ENCODE measurements at places on chromosomes 12 and 14.

DNA sequence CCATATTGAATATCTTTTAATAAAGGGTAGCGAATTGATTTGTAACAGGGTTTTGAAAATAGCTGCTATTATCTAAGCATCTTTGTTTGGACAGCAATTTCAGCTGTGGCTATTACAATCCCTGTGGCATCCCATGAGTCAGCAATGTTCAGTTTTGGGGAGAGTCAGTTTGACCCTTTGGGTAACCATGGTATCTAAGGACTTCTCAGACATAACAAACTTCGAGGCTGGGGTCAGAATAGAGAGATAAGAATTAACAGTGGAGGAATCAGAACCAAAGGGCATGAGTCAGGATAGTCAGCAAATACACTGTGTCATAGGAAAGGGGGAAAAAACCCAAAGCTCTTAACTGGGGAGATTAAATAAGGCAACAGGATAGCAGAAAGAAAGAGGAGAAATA, 11.7 kb upstream of the PTHLH start:
- no peak for DNase-seq

DNA sequence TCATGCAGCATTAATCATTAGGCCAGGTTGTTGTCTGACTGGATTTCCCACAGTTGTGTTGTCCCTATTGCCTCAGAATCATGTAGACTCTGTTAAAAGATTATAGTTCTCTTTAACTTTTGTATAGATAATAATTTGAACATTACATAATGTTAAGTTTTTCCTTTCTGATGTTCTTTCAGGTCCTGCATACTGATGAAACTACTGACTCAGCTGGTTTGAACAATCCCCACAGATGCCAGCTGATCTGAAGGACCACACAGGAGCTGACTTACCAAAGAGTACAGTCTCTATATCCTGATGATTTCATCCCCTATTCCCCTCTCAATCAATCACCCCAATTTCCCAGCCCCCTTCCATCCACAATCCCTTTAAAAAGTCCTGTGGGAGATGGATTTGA, 341.2 kb upstream of the MGAT4C start:
- DNase-seq: no peak

DNA sequence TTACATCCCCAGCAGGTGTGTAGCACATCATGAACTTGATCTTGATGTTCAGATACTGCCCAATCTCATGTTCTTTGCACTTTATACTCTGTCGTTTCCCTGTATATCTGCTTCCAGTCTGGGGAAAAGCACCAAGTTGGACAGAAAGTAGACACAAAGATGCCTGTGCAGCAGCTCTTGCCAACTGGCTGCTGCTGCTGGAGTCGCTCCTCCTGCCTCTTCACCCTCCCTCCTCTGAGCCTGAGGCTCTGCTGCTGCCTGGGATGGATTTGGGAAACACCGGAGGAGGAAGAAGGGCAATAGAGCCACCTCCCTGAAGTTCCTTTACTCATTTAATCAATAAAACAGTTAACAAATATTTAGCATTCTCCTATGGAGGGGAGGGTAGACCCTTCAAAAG, 32.4 kb downstream of the ADCK1 start:
- no peak for DNase-seq

GRCh38 chr12:49902399-49903350, 1.0 kb downstream of the FAIM2 start:
- no peak for DNase-seq

DNA sequence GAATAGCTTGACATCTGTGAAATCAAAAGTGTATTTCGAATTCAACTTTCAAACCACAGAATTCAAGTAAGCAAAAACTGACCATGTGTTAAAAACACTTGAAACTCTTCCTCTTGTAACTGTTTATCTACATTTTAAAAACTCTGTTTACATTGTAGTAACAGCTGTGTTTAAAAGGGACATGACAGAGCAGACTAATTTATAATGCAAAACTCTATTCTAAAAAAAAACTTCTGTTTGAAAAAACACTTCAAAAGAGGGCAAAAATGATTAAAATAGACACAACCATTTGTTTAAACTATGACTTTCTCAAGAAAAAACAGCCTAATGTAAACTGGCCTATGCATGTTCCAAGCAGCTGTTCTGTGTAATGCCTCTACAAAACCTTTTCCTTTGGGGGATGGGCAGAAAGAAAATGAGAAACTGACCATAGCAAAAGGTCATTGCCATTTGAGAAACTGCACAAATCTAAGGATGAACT, 149.1 kb upstream of the HMGA2 start:
- DNase-seq: no peak

DNA sequence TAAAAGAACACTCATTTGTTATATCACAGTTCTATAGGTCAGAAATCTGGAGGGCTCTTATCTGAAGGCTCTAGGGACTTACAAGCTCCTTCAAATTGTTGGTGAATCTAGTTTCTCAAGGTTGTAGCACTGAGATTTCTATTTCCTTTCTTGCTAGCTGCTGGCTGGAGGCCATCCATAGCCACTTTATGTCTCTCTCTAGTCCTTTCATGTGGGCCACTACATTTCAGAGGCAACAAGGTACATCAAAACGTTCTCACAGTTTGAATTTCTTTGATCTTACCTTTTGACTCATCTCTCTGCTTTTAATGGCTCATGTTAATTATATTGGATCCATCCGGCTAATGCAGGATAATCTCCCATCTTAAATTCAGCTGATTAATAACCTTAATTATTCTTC, 286.8 kb downstream of the DIO2 start:
- DNase-seq: no peak

- no peak for DNase-seq
These were observed 182.9 kb upstream of the SLC38A2 start for GRCh38 chr12:46555406-46555852.

- no peak for DNase-seq
These were observed 66.0 kb downstream of the CDC42BPB start for GRCh38 chr14:102991376-102991775.

- no peak for DNase-seq
These were observed 270.9 kb upstream of the NPAS3 start for GRCh38 chr14:32667791-32668190.

DNA sequence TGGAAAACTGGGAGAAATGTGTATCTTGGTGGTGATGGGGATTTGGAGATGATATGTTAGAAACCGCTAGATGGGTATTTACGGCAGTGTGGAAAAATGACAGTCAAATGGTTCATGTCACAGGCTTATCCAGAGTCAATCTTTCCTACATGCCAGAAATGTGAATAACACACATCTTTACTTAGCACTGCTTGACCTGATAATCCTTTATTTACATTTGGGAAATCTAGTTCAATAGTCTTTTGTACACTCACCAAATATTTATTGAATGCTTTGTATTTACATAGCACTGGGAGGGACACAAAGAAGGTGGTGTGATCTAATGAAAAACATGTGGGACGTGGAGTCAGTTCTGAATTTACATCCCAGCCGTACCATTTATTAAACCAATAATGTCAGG, 208.2 kb downstream of the DIO2 start:
- DNase-seq: no peak

GRCh38 chr12:19688532-19688931, 249.2 kb downstream of the AEBP2 start:
- DNase-seq: no peak

GRCh38 chr12:52949413-52950331, 754 bp downstream of the KRT18 start:
- peak; percentile 28 for DNase-seq

- peak; percentile 21 for DNase-seq
These were observed 75.7 kb downstream of the LRRK2 start for GRCh38 chr12:40300490-40300889.

DNA sequence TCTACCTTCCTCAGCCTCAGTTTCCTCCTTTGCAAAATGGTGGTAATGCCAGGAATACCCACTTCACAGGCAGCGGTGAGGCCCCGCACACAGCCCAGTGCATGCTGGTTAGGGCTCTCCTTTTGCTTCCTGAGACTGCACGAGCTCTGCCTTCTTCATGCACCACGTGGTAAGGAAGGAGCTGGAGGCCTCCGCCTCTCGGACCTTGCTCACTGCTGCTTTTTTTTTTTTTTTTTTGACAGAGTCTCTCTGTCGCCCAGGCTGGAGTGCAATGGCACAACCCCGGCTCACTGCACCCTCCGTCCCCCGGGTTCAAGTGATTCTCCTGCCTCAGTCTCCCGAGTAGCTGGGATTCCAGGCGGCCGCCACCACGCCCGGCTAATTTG, 18.1 kb downstream of the TAMALIN start:
- peak; percentile 86 for DNase-seq

- DNase-seq: peak; percentile 32
These were observed 5.4 kb upstream of the KRT7 start for GRCh38 chr12:52227606-52228166.

- DNase-seq: peak; percentile 91
These were observed 319 bp downstream of the GALNT6 start for GRCh38 chr12:51390891-51391282.

DNA sequence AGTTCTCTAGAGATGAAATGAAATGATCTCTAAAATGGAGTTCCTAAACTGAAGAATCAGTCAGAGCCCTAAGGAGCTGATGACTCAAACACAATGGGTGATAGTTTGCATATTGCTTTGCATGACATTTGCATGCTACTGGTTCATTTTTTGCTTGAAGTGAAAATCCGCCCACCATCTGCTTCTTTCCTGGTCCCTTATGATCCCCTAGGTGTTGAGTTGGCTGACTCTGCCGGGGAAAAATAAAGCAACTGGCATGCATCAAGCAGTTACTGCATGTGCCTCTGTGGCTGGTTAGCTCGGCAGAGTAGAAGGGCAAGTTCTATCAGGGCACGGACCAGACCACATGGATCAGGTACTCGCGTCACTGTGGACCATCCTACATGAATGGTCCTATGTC, 151.1 kb downstream of the PPM1H start:
- peak; percentile 15 for DNase-seq

- no peak for DNase-seq
These were observed 21.9 kb downstream of the ANO2 start for GRCh38 chr12:5923043-5923605.

- DNase-seq: no peak
These were observed 1.6 kb upstream of the ACVRL1 start for GRCh38 chr12:51905471-51906429.

GRCh38 chr12:26658991-26659390, 174.0 kb downstream of the ITPR2 start:
- no peak for DNase-seq

DNA sequence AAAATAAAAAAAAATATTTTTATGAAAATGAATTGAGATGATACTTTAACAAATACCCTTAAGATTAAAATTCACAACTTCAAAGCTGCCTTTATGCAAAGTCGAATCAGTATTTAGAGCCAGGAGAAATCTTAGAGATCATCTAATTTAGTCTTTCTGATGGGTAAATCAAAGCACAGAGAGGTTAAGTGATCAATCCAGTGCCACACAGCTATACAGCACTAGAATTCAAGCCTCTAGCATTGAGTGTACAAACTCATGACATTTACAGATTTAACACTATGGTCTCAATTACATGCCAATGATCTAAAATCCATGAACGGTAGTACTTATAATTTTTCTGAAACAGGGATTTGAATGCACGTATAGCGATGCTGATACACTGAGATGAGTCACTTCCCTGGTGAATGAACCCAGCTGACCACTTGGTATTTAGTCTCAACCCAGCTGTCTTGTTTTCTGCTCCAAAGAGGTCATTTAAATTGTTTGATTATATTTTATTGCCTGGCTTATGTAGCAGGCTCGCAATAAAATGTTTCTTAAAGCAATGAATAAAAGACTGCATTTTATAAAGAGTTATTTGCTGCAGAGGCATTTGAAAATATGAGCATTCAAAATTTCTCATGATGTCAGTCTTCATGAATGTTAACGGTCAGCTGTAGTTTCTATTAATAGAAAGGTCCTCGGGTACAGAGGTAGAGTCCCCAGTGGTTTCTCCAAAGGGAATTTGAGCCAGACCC, 152.4 kb upstream of the PRICKLE1 start:
- DNase-seq: no peak

DNA sequence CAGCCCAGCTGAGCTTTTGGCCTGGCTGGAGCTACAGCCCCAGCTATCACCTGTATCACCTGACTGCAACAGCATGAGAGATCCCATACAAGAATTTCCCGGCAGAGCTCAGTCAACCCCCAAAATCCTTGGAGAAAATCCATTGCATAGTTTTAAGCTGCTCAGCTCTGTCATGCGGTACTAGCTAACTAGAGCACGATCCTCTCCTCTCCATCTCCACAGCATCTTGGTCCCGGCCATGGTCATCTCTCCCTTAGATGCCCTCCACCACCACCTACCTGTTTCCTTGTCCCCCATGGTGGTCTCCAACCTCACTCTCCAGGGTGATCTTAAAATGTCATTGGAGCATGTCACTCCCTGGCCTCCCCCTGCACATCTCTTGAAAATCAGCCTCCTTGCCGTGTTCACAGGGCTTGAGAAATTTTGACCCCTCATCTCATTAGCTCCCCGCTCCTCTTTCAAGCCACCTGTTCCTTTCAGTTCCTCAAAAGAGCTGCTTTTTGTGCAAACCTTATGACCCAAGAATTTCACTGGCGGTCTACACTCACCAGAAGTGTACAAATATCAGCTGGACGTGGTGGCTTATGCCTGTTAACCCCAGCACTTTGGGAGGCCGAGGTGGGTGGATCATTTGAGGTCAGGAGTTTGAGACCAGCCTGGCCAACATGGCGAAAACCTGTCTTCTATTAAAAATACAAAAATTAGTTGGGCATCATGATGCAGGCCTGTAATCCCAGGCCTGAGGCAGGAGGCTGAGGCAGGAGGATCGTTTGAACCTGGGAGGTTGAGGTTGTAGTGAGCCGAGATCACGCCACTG, 8.1 kb upstream of the CLMN start:
- DNase-seq: no peak

- DNase-seq: no peak
These were observed 18.3 kb downstream of the SLC17A8 start for GRCh38 chr12:100375038-100375735.
